ENCODE measurements at places on chromosomes 4 and X.

DNA sequence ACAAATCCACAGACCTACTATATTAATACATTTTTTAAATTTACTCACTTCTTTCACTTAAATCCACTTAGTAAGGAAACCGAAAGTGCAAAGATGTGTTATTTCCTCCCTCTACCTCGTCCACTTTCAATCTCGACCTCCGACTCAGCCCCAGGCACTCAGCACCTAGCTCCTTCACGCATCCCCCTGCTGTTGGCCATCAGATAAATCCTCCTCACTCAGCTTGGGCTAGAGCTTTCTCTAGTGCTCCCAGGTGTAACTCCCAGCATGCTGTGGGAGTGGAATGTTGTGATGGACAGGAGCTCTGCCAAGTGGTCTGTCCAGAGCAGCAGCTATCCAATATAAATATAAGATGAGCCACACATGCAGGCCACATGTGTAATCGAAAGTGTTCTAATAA is 26.7 kb upstream of the TEC start:
- no peak for DNase-seq

GRCh38 chr4:54165438-54165837 is 63.7 kb upstream of the PDGFRA start:
- DNase-seq, result no peak

- no peak for DNase-seq
Measured at GRCh38 chrX:15873566-15873965, 19.0 kb upstream of the AP1S2 start.

DNA sequence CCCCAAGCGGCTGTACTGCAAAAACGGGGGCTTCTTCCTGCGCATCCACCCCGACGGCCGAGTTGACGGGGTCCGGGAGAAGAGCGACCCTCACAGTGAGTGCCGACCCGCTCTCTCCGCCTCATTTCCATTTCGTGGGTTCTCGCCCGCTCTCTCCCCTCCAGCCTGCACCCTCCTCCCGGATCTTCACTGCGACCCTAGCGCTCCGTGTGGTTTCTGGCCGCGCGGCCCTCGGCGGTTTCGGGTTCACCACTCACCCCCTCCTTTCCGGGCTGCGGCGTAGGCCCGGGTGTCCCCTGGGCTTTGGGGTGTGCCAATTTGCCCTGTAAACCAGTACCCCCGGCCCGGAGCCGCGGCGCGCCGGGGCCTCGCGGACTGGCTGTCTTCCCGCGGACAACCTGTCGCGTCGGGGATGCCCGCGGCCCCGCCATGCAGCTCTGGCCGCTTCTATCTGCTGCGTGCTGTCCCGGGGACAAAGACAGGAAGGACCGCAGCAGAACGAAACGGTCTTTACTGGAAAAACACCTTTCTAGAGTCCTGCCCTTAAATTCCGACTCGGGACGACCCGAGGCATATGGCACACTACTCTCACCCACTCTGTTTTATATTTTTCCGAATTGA is 737 bp downstream of the FGF2 start:
- no peak for DNase-seq

DNA sequence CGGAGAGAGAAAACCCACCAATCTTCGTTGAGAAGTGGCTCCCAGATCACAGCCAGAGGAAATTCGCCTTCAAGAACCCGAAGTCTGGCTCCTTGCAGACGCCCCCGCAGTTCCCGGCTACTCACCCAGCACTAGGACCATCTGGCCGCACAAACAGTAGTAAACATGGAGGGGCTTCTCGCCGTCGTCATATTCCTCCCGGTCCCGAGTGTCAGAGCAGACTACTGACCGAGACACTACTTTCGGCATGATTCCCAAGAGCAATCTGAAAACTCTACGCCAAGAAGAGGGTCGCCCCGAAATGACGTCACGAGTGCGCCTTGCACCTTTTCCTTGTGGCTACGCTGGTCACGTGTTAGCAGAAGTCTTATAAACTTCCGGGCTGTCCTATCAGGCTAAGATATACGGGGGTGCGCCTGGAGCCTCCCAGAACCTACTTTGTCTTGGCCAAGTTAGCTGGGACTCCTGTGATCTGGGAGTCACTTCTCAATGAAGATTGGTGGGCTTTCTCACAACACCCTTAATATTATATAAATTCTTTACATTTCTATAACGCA is at the start of gene STEEP1:
STEEP1 (minus strand) TSS at position 303 of the 557 bp plus-strand sequence; CDS start at position 249, 54 bp downstream.
- peak; percentile 75 for DNase-seq

DNA sequence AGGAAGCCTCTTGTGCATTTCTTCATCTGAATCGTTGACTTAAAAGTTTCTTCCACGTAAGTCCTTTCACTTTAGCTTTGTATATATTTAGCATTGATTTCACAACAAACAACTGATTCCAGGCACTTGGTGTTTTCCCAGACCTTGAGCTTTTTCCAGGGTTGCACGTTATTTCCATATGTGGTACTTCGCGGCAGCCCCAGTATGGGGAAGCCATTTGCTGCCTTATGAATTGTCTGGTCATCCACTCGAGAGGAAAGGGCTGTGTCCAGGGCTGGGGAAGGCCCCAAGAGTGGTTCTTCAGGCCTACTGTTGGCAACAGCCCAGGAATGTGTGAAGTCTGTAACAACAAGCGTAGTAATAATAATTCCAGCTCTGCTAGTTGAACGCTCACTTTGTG is 2.8 kb upstream of the TLR8 start:
- DNase-seq, result no peak

GRCh38 chrX:74536152-74536831 is 78.1 kb downstream of the RLIM start:
- no peak for DNase-seq

DNA sequence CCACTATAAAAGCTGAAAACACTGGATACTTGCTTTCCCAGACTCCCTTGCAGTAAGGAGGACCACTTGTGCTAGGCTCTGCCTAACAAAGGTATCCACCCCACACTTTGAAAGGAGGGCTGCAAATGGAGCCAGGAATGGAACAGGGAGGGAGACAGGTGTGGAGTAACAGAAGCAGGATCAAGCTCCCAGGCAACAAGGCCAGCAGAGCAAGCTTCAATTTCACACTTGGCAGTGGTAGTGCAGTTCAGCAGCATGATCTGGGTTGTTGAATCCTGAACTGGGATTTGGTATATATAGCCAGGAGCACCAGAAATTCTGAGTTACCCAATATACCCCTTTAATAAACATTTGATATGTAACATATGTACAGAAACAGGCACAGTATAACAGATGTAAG is 9.8 kb downstream of the LAMP2 start:
- no peak for DNase-seq

DNA sequence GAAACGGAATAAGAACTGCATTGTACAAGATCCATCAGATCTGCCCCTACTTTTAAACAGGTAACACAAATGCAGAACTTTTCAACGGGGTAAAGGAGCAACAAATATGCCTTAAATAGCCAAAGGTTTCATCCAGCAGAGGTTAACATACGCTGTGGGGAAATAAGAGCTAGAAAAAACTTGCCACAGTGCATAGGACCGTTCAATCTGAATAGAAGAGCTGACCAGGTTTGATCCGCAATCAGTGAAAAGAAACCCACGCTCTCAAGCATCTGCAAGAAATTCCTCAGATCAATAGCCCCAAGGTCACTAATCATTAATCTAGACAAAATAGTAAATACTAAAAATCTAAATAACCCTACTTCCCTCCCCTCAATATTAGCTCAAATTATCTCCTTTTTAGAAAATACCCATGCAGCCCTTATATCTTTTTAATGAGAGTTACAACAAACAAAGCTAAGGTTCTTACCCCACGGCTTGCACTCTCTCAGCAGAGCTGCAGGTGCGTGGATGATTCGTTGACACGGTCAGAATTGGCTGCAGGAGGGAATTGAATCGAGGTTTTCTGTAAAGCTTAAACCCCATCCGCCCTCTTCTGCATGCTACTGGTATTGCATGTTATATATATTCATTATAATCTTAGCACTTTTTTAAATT is at the start of gene TLR10:
TLR10 (minus strand) TSS at position 539 of the 657 bp plus-strand sequence. CDS start 7,400 bp downstream, outside the sequence.
- peak; percentile 62 for DNase-seq

DNA sequence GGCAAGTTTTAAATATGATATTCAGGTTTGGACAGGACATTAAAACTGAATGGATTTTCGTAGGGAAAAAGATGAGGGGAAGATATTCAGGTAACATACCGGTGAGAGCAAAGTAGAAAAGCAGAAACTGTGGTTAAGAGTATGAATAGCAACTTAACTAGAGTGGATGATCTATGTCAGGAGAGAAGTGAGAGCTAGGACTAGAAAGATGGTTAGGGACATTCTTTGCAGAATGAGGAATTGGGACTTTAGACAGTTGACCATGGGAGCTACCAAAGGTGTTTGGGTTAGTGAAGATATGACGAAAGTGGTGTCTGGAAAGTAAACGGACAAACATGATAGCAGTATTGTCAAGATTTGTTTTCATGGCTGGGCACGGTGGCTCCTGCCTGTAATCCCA is 45.2 kb downstream of the ANXA5 start:
- DNase-seq, result no peak

- DNase-seq, result no peak
Measured at GRCh38 chrX:129145840-129146272, 377.4 kb downstream of the SMARCA1 start.

DNA sequence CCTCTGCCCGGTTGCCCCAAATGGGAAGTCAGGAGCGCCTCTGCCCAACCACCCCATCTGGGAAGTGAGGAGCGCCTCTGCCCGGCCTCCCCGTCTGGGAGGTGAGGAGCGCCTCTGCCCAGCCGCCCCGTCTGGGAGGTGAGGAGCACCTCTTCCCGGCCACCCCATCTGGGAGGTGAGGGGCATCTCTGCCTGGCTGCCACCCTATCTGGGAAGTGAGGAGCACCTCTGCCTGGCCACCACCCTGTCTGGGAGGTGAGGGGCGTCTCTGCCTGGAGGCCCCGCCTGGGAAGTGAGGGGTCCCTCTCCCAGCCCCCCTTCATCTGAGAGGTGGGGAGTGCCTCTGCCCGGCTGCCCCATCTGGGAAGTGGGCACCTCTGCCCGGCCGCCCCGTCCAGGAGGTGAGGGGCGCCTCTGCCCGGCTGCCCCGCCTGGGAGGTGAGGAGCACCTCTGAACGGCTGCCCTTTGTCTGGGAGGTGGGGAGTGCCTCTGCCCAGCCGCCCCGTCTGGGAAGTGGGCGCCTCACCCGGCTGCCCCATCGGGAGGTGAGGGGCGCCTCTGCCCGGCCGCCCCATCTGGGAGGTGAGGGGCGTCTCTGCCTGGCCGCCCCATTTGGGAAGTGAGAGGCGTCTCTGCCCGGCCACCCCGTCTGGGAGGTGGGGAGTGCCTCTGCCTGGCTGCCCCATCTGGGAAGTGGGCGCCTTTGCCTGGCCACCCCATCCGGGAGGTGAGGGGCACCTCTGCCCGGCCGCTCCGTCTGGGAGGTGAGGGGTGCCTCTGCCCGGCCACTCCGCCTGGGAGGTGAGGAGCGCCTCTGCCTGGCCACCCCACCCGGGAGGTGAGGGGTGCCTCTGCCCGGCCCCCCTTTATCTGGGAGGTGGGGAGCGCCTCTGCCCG is 10.6 kb downstream of the PABPC1L2A start:
- no peak for DNase-seq

- no peak for DNase-seq
Measured at GRCh38 chr4:41934514-41934900, 722 bp upstream of the TMEM33 start.

GRCh38 chrX:9071031-9071650 is 37.2 kb upstream of the FAM9B start:
- no peak for DNase-seq

- no peak for DNase-seq
Measured at GRCh38 chr4:8688041-8688907, 95.7 kb downstream of the CPZ start.

DNA sequence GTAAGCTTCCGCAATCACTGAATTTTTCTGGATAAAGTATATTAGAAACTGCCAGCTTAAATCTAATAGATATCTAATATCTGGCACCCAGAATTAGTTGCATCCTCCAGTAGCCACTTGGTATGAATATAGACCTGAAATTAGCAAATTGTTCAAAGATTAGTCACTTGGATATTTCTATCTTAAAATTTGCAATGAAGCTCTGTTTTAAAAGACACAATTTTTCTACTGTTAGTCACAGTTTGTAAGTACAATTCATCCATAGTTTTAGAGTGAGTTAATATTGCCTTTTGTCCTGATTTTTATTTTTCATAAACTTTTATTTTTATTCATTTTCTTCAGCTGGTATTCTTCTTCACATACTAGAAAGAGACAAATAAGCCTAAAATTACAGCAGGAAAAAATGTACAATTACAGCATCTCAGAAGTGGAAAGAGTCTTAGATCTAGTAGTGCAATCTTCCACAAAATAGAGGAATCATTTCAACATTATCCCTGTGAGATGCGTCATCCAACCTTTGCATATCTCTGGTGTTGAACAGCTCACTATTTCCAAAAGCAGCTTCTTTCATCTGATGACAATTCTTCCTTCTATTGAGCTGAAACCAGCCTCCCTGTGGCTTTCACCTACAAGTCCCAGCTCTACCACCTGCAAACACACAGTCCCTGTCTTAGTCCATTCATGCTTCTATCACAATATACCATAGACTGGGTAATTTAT is 190.0 kb upstream of the AR start:
- no peak for DNase-seq

GRCh38 chr4:10750714-10751113 is 66.1 kb upstream of the CLNK start:
- DNase-seq, result no peak

DNA sequence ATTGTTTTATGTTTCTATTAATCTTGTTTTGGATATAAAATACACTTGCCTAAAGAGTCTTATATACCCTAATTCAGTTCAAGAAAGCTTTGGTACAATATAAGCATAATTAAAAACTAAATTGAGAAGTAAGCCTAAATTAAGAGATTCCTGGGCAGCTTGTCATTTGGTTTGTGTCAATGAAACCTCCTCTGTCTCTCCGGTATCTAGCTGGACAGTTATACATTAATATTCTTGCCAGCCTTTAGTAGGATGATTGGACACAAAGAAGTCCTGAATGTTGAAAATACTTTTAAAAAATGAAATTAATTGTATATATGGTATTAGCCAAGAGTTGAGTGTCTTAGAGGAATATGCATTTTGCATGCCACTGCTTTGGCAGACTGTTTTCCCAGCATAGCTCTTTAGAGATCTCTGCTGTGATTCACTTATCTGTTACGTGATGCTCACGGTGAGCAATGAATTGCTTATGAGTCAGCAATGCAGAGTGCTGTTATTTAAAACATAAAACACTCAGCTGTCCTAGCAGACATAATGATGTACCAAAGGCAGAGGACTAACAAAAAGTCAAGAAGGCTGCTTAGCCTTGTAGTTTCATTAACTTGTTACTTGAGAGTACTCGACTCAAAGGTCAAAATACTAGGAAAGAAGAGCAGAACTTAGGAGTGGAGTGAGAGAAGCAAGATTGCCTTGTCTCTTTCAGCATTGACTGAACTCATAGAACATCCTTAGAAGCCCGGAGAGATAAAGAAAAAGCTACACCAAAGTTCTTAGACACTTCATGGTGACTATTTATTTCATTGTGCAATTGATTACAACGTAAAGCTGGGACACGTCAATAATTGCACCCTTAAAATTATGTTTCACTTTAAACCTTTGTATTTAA is 1296.1 kb upstream of the PCDH7 start:
- no peak for DNase-seq

GRCh38 chrX:1554469-1555210 is 17.7 kb upstream of the P2RY8 start:
- DNase-seq, result no peak

DNA sequence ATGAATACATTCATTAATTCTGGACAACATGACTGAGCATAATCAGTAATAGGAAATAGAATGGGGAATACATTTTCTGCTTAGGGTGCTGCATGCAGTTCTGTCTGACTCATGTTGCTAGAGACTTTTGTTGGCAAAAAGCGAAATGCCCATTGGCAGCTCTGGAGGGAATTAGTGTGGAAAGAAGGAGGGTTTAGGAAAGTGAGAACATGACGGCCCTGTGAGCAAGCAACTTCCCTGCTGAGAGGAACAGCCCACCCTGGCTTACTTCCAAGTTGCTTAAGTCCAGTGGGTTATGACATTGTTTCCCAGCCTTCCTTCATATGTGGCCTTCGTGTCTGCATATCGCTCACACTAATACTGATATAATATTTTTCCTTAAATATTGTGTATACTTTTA is 13.8 kb downstream of the MAD2L1 start:
- no peak for DNase-seq

All from T-helper 2 cell (primary cell).